ENCODE measurements at places on chromosomes 2 and 18.

- no peak for DNase-seq
Observed at GRCh38 chr2:37506407-37507050, 162.1 kb downstream of the QPCT start.

- no peak for DNase-seq
Observed at GRCh38 chr18:80232710-80233109, 14.6 kb downstream of the PARD6G start.

GRCh38 chr2:190459881-190460280 is 51.7 kb downstream of the MFSD6 start:
- no peak for DNase-seq

DNA sequence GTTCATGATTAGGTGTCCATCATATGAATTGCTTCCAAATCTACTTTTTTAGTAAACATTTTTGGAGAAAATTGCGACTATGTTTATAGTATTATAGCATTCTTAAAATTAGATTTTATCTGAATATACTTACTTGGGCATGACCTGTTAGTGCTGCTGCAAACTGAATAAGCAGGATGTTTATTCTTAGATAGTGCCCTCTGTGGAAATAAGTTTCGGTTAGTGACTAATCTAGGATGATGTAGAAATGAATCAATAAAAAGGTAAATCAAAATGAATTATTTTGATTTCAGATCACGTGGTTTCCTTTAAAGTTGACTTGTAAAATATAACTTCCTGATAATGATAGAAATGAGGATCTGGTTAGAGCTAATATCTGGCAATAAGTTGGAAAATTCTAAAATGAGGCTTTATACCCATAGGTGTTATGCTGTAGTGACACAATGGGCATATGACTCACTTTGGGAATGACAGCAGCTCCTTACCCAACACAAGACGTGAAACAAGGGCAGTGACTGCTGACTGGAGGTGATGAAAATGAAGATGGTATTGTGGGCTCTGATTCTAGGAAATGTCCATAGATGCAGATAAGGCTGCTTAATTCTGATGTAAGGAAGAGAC is 165.8 kb upstream of the TCF4 start:
- DNase-seq, result no peak

- DNase-seq, result no peak
Observed at GRCh38 chr2:187372213-187372612, 75.8 kb downstream of the CALCRL start.

DNA sequence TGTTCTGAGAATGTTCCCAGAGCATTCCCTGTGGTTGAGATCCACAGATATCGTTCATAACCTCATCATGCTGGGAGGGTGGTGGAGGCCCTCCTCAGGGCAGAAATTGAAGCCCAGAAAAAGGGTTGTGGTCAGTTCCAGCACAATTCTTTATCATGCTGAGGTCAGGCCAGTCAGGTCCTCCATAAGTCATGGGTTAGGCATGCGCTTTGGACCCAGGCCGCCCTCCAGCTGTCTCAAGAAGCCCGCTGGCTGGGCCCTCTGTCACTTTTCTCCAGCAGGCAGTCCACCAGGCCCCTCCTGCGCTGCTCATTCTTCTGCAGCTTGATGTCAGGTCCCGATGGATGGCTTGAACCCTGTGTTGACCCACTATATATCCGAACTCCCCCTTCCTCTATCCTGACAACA is 151.1 kb upstream of the NT5C1B start:
- no peak for DNase-seq

DNA sequence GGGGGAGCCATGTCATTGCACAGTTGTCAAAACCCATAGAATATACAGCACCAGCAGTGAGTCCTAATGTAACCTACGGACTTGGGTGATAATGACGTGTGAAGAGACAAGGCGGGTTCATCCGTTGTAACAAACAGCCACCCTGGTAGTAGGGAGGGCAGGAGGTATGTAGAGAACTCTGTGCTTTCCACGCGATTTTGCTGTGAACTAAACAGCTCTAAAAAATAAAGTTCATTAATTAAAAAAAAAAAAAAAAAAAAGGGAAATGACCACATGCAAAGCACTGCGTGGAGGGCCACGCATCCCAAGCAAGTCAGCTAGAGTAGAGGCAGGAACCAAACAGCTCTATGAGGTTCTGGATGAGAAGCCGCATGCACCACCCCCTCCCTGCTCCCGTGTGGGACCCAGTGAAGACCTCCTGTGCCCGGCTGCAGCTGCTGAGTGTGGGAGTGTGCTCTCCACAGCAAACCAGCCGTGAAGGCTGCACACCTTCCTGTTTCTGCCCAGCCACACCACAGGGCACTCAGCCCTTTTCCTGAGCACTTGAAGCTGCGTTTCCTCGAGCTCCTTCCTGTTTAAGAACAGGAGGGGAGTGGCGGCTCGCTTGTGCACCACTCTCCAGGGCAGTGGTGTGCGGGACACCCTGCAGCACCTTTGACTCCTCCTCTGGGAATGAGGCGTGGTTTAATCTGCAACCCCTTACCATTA is 65.6 kb downstream of the ODC1 start:
- DNase-seq, result no peak

DNA sequence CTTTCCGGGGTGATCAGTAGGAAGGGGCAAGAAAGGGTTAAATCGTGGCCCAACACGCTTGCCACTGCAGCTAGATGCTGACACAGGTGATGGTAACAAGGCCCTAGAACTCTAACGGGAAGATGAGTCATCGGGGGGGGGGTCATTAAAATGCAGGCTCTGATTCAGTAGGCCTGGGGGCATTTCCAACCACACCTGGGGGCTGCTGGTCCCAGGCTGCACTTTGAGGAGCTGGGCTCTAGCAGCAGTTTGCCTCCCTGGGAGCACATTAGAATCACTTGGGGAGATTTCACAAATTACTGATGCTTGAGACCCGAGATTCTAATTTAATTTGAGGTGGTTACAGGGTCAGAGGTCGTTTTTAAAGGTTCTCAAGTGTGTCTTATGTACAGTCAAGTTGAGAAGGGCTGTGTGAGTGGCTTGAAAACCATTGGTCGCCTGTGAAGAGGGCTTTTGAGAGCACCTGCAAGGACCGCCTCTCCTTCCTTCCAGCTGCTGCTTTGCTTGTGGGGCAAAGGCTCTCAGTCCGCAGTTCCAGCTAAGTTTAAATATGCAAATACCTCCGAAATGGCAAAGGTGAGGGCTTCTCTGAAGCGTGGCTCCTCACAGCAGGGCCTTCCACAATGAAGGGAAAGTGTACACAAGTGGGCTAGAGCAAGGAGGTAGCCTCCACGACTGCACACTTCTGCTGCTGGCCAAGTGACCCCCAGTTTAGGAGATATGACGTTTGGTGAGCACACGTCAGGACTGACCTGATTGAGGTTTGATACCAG is 128.0 kb upstream of the MSH6 start:
- no peak for DNase-seq

DNA sequence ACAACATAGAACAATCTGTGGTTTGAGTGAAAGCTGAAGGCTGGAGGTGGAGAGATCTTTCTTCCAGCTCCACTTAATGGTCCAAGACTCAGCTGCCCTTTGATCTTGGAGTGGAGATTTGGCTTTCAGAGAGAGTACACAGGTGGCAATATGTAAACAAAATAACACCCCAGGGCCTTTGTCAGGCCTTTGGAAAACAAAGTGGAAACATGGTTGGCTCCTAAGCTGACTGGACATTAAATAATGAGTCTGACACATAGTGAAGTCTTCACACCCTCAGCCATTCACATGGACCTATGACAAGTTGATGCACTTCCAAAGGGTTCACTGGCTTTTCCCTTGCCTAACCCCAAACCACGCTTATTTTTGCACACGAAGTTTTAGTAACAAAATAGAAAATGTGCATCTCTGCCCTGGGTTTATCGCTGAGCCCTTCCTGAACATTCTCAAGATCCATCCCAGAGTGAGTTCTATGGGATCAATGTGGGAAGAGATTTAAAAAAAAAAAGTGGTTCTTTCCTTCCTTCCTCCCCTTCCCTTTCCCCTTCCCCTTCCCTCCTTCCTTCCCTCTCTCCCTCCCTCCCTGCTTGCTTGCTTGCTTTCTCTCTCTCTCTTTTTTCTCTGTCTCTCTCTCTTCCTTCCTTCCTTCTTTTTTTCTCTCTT is 201.3 kb upstream of the NT5C1B start:
- no peak for DNase-seq

DNA sequence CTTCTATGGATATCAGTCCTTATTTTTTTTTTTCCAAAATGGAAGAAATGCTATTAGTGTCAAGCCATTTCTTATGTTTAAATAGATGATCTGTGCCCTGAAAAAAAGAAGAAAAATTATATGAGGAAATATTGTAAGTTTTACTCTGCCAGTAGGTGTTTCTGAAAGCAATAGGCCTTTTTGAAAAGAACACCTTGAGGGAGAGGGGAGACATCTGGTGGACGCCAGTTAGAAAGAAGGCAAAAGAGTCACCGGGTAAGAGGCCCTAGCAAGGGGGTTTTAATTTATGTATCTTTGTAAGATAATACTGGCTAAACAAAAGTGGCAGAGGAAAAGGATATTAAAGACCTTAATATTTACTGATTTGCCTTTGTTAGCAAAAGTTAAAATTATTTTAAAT is 56.1 kb downstream of the DYNAP start:
- peak; percentile 23 for DNase-seq

- no peak for DNase-seq
Observed at GRCh38 chr2:73267008-73267407, 17.3 kb downstream of the FBXO41 start.

DNA sequence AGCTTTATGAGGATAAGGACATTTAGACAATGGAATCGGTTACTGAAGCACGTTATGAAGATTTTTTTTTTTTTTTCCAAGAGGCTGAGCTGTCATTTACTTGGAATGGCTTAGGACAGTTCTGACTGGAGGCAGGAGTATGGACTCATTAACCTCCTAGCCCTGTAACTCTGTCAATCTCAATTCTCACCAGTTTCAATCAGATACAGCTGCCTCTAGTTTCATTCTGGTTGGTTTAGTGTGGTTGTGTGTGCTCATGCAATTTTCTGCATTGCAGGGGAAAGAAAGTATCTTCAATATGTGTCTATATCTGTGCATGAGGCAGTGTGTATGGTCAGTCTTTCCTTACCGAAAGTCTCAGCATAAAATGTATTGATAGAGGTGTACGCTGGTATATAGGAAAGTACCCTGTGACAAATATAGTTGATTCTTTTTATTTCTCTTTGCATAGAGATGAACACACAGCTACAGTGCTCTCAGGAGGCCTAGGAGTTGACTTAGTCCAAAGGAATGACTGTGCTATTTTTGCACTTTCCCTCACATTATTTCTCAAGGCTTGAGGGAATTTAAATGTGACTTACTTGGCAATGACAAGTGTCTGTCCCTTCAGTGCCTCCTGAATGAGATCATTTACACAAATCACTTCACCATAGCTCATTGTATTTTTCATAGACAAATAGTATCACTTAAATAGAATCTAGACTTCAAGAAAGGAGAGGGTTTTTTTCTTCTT is 50.5 kb upstream of the GRB14 start:
- no peak for DNase-seq

DNA sequence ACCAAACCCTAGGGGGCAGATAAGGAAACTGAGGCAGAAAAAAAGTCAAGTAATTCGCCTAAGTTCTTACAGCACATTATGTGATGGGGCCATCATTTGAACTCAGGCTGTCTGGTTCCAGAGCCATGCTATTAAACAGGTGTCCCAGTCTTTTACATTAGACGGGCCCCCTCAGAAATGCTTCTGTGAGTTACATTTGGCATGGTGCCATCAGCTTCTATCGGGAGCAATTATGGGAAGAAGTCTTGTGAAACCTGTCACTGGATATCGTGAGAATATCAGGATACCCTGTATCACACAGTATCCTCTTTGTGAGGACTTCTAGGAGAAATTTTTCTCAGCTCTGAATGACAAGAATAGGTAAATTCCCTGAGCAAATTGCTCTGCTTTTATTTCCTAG is 143.7 kb upstream of the NOSTRIN start:
- no peak for DNase-seq

- DNase-seq, result no peak
Observed at GRCh38 chr2:117086943-117087250, 727.6 kb upstream of the DDX18 start.

All from NCI-H524 (cell line).